HCEC 1CT (cell line): ENCODE measurements at places on chromosomes 2 and 18.

DNA sequence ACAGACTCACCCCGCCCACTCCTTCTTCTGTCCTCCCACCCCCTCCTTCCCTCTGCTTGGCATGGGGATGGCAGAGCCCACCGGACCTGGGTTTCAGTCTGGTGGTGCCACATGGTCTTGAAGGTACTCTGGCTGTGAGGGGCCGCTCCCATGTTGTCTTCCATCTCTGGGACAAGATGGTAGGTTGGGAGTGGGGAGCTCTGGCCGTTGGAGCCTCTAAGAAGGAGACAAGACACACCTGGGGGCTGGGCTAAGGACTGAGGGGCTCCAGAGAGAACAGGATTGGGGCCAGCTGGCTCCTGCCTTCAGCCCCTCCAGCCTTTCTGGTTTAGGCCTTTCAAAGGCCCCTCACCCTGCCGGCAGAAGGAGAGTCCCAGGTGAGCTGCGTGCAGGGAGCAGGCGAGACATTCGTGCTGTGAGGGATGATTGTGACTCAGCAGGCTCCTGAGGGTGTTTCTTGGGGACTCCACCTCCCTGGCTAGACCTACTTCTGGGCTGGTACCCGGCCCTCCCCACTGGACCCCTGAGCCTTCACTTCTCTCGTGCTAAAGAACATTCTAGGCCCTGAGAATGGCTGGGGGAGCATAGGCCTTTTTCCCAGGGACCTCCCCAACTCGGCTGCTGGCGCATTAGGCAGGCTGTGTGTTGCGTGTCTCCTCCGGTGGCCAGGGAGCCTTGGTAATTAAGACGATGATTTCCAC lies 128.2 kb upstream of the HAAO start:
- no peak for DNase-seq

- no peak for DNase-seq
Observed at GRCh38 chr2:32931945-32932709, 14.6 kb upstream of the LTBP1 start.

DNA sequence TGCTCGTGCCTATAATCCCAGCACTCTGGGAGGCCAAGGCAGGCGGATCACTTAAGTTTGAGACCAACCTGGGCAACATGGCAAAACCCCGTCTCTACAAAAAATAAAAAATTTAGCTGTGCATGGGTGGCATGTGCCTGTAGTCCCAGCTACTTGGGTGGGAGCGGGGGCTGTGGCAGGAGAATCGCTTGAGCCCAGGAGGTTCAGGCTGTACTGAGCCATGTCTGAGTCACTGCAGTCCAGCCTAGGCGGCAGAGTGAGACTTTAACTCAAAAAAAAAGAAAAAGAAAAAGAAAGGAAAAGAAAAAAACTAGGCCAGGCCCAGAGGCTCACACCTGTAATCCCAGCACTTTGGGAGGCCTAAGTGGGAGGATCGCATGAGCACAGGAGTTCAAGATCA lies 30.8 kb downstream of the TWSG1 start:
- DNase-seq = peak; percentile 30

GRCh38 chr2:207238831-207239701 lies 73.3 kb upstream of the KLF7 start:
- peak; percentile 100 for DNase-seq

DNA sequence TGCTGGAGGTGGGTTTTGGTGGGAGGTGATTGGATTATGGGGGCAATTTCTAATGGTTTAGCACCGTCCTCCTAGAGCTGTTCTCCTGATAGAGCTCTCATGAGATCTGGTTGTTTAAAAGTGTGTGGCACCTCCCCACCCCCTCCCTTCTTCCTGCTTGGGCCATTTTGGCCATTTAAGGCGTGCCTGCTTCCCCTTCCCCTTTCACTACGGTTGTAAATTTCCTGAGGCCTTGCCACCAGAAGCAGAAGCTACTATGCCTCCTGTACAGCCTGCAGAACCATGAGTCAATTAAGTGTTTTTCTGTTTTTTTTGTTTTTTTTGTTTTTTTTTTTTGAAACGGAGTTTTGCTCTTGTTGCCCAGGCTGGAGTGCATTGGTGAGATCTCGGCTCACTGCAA lies 335.7 kb upstream of the HS6ST1 start:
- DNase-seq = no peak

DNA sequence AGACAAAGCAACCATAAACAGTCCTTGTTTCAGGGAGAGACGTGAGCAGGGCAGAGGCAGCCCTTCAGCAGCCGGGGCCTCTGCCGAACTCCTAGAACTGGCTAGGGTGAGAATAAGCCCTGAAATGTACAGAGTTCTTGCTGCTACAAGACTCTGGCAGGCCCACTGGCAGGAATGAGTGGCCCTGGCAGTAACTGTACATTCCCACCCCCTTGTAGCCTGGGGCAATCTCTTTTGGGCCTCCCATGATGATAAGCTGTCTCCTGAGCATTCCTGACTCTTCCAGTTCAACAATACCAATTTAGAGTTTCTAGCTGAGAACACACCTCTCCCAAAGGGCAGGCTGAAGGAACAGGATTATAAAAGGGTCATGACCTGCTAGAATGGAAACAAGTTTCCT lies 54.3 kb downstream of the HAUS1 start:
- no peak for DNase-seq

- DNase-seq = no peak
Observed at GRCh38 chr2:233409286-233409991, 55.1 kb downstream of the DGKD start.

DNA sequence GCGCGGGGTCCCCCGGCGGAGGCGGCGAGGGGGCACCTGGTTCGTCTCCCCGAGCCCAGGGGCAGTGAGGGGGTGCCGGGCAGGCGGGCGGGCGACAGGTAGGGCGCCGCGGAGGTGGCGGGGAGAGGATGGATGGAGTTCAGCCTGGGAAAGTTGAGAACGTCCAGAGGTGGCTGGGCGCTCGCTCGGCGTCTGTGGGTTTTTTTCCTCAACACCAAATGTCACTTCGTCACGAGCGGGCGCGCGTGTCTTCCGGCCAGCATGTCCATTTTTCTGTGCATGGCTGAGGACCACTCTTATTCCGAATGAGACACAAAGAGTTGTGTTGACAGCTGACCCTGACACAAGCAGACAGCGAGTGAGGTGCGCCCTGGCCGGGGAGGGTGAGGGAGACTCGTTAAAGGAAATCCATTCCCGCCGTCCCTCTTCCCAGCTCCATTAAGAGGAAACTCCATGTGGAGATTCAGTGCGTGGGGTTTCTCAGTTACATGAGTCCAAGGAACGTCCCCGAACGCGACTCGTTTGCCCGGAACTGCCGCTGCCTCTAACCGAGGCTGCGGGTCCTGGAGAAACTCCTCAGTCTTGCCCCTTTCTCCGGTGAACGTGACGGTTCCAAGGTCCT lies 859 bp downstream of the GREB1L start:
- no peak for DNase-seq

- DNase-seq = no peak
Observed at GRCh38 chr2:63364866-63365265, 223.4 kb downstream of the WDPCP start.

GRCh38 chr2:8203364-8203763 lies 478.5 kb upstream of the ID2 start:
- DNase-seq = no peak

DNA sequence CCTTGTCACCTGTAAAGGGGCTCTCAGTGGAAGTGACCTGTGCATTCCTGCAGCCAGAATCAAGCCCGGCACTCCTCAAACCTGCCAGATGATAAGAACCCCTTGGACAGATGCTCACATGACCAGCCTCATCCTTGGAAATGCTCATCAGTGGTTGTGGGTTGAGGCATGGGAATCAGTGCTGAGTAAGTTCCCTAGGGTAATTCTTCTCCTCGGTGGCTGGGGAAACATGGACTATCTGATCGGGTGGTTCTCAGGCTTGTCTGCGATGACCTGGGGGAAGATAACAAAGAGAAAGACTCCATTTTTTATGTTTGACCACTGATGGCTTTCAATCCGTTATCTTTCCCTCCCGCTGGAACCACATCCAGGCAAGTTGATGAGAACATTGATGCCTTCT lies 84.0 kb downstream of the SPP2 start:
- no peak for DNase-seq

- DNase-seq = no peak
Observed at GRCh38 chr2:217222309-217222910, 362.5 kb upstream of the TNP1 start.

DNA sequence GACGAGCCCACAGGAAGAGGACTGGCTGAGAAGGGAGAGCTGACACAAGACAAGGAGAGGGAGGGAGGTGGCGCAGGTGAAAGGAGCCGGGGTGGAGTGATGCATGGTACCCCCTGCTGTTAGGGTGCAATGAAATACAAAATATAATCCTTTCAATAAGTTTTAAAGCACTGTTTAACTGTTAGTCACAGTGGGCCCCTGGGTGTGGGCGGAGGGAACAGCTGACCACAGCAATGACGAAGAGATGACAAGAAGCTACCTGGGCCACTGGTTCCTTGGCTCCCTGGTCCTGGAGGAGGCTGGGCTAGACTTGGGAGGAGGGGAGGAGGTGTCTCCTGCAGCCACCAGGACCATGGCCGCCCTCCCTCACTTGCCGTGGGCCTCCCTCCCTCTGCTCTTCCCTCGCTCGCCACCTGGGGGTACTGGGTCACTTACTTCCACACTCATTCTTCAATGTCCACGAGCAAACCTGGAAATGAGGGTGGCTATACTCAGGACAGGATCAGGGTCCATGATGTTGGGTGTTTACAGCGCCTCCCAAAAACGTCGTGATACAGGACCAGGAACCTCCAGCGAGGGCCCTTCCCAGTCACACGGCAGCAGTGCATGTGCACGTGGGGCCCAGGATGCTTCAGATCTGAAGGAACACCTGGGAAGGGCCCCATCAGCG lies 196.1 kb downstream of the ANKRD30B start:
- DNase-seq = no peak

DNA sequence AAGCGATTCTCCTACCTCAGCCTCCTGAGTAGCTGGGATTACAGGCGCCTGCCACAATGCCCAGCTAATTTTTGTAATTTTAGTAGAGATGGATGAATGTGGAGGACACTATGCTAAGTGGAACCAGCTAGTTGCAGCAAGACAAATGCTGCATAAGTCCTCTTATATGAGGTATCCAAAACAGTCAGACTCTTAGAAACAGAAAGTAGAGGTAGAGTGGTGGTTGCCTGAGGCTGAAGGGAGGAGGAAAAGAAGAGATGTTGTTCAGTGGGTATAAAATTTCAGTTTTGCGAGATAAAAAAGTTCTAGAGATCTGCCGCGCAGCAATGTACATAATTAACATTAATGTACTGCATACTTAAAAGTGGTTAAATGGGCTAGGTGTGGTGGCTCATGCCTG lies 145.3 kb upstream of the SPRED2 start:
- no peak for DNase-seq

- peak; percentile 26 for DNase-seq
Observed at GRCh38 chr2:188114014-188114413, 177.7 kb upstream of the GULP1 start.

DNA sequence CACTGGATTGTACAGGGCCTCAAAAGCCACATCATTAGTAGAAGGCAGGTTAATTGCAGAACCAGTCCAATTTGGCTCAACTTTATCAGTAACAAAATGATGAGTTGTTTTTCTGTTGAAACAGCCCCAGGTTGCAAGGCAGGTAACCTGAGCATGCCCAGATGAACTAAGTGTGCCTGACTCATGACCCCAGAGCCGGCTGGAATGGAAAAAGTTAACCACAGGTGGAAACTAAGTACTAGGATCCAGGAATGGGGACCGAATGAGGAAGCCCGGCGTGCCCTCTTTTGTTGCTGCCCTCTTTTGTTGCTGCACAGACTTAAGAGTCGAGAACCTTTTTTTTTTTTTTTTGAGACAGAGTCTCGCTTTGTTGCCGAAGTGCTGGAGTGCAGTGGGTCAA lies 79.5 kb upstream of the YWHAQ start:
- DNase-seq = no peak

DNA sequence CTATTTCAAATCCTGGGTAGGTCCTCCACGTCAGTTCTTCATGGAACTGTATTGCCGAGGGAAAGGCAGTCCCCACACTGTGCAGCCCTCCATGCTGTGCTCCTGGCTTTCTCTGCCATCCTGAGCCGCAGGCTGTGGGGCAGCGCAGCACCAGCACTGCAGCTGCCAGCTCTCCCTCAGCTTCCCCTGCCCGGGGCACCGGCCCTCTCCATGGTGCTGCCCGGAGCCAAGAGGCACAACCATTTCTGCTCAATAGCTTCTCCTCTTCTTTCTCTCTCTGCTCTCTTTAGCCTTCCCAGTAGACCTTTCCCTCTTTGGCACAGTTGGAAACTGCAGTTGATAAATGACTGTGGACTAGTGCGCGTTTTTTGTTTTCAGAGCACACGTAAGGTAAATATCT lies 12.1 kb downstream of the ANKRD23 start:
- DNase-seq = no peak

GRCh38 chr2:39408351-39409136 lies 28.5 kb downstream of the MAP4K3 start:
- no peak for DNase-seq

GRCh38 chr2:7988440-7988839 lies 693.4 kb upstream of the ID2 start:
- DNase-seq = no peak

DNA sequence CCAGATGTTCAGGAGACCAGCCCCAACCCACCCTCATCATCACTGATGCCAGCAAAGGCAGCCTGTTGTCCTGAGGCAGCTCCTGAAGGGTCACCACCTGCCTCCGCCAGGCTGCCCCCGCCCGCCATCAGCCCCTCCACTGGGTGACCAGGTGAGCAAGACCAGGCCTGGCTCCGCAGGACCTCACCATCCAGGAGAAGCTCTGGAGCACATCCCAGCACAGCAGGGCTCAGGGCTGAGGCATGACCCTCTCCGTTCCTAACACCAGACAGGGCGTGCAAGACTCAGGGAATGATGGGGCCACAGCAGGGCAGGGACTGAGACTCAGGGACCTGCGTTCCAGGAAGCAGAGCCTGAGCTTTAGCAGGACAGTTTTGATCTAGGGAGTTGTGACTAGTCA lies 218.8 kb upstream of the RAB6C start:
- no peak for DNase-seq

DNA sequence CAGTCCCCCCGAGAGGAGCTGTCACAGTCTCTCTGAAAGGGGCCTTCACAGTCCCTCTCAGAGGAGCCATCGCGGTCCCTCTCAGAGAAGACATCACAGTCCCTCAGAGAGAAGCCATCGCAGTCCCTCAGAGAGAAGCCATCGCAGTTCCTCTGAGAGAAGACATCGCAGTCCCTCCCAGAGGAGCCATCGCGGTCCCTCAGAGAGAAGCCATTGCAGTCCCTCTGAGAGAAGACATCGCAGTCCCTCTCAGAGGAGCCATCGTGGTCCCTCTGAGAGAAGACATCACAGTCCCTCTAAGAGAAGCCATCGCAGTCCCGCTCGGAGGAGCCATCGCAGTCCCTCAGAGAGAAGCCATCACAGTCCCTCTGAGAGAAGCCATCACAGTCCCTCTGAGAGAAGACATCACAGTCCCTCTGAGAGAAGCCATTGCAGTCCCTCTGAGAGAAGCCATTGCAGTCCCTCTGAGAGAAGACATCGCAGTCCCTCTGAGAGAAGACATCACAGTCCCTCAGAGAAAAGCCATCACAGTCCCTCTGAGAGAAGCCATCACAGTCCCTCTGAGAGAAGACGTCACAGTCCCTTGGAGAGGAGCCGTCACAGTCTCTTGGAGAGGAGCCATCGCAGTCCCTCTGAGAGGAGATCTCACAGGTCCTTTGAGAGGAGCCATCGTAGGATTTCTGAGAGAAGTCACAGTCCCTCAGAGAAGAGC lies 1.3 kb upstream of the ZNF512 start:
- DNase-seq = no peak
